ENCODE measurements at places on chromosomes 7 and 10.

- no peak for DNase-seq
Observed at GRCh38 chr7:97015756-97016380, 8.8 kb downstream of the DLX5 start.

- DNase-seq: no peak
Observed at GRCh38 chr7:1928645-1929348, 258.7 kb downstream of the ELFN1 start.

DNA sequence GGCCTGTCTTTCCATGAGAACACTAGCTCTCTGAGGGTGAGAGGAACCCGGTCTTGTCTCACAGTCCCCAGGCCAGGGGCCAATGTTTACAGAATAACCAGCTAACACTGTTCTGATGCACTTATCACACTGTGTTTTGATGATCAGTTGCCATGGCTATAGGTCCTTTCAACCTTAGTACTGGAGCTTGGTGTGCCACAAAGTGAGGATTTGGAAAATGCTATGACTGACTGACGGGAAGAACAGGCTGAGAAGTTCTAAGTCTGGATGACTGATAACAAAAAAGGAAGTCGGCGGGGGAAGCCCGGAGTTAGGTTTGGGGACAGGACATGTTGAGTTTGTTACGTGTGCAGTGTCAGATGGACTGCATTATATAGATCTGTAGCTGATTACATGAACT, 141.8 kb downstream of the CTTNBP2 start:
- no peak for DNase-seq

DNA sequence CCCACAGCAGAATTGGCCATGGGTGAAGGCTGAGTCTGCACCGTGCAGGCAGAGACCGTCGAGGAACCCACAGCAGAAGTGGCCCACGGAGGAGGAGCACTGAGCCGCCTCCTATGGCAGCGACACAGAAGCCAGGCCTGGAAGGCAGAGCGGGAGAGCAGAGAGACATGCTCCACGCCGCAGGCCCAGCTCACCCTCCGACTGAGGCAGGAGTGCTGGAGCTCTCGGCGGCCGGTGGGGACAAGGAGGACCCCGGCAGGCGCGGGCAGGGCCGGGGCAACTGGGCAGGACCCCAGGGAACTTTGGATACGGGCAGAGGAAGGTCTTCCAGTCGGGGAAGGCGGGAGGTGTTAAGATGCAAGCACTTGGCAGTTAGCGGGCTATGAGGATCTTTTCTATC, 420.4 kb downstream of the DNAJB6 start:
- DNase-seq: no peak

GRCh38 chr7:47314728-47315607, 266.9 kb downstream of the TNS3 start:
- DNase-seq: no peak

GRCh38 chr10:35979116-35979515, 337.0 kb upstream of the FZD8 start:
- DNase-seq: no peak

GRCh38 chr10:27512548-27512947, 8.4 kb downstream of the RAB18 start:
- no peak for DNase-seq

- DNase-seq: no peak
Observed at GRCh38 chr10:3010816-3011460, 56.4 kb upstream of the PFKP start.

DNA sequence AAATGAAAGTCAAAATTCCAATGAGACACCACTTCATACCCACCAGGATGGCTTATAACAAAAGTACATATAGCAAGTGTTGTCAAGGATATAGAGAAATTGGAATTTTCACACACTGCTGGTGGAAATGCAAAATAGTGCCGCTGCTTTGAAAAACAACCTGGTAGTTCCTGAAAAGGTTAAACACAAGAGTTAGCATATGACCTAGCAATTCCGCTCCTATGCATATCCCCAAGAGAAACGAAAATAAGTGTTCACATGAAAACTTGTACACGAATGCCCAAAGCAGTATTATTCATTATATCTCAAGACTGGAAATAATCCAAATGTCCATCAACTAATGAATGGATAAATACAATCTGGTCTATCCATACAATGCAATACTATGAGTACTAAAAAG, 14.8 kb downstream of the IDE start:
- DNase-seq: no peak

- DNase-seq: no peak
Observed at GRCh38 chr10:101856626-101857025, 13.0 kb upstream of the KCNIP2 start.

GRCh38 chr10:79585870-79586527, 24.7 kb upstream of the SFTPA1 start:
- no peak for DNase-seq

DNA sequence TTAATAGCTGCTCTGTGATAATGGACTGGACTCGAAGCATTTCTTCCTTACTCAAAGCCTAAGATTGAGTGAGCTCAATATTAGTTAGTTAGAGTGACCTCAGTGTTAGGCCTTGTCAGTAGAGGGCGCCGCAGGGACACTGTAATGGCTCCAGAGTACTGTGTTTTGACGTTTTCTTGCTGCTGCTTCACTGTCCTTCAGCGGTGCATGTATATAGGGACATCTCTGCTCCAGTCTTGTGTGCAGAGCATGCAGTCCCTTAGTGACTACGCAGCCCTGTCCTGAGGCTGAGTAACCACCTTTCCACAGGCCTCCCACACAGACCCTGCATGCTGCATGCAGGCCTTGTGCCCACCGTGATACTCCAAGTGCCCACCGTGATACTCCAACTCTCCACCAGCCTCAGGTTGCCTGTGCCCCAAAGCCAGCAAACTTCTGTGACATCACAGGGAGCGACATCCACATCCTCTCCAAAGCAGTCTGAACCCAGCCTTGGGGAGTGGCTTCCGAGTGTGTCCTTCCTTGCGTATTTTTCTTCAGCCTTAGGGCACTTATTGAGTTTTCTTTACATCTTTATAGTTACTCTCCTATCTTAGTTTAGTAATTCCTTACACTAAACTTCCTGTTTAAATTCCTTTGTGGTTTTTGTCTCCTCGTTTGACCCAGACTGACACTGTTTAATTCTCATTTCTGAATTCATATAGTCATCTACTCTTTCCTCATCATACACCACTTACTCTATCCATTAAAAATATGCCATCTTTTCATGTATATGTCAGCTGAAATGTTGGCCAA, 118.2 kb downstream of the JAZF1 start:
- DNase-seq: no peak

DNA sequence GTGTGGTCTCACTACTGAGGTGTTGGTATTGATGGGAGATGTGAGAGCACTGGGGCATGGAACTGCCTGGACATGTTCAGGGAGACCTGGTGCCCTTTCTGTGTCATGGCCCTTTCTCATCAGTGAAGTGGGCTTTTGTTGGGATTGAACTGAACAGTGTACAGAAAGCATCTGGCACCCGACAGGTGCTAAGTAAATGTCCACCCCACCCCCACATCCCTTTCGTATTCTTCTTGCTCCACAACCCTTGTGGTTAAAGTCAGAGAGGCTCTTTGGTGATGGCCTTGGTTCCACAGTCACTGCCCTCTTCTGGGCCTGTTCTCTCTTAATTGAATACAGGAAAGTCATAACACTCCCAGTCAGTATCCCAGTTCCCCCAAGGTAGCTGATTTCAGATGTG, 5.4 kb downstream of the NOM1 start:
- DNase-seq: no peak

DNA sequence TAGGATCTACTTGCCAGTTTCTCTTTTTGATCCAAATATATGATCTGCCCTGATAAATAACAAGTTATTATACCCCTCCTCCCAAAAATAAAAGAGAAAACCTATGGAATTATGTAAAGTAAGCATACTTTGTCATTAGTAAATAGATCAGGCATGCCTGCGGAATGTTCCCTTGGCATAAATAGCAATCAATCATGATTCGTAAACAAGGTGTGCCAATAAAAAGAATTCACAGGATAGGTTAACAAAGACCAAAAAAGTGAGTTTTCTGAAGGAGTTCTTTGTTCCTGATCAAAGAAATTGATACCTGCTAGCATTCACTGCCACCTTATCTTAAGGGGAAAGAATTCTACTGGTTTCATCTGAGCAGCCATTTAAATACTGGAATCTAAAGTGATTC, 11.9 kb downstream of the ITGB1 start:
- DNase-seq: no peak

GRCh38 chr10:37240223-37240622, 114.8 kb downstream of the ANKRD30A start:
- DNase-seq: no peak

DNA sequence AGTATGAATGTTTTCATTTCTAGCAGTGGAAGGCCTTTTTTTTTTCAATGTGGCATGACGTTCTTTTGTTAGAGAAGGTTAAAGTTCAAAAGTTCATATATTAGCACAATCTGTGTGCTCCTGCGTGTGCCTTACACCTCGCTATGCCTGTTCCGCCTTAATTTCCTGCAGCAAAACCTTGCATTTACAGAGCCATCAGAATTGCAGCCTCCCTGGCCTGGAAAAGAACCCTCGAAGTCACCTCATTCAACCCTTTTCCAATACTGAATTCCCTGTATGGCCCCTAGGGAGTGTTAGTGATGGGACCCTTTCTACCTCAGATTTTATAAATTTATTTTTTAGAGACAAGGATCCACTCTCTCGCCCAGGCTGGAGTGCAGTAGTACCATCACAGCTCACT, 103.5 kb upstream of the ZNF438 start:
- DNase-seq: no peak

DNA sequence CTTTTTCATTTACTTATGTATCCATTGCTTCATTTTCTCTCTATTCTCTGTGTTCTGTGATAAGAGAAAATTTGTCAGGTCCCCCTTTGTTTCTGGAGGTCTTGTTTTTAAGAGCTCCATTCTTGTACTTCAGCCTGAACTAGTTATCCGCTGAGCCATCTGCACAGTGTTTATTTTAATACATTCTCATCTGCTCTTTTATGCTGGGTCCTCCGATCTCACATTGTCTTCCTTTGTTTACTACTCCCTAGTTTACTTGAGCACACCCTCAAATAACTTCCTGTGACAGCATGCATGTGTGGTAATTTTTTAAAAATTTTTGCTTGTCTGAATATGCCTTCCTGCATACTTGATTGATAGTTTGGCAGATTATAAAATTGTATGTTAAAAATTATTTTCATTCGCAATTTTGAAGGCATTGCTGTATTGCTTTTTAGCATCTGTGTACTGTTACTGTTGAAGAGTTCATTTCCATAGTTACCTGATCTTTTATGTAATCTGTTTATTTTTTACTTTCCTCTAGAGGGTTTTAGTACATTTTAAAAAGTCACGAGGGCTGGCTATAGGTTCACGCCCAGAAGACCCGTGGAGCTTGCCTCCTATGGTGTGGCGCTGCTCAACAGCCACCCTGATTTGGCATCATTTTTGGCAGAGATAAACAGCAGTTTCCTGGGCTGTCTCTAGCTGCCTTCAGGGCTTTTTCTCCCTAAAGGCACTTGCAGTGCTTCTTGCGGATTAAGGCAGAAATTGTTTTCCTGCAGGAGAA, 31.9 kb downstream of the RSBN1L start:
- DNase-seq: no peak

- DNase-seq: no peak
Observed at GRCh38 chr7:25282194-25282593, 53.9 kb upstream of the NPVF start.

- no peak for DNase-seq
Observed at GRCh38 chr7:130695840-130696239, 9.5 kb upstream of the TSGA13 start.

DNA sequence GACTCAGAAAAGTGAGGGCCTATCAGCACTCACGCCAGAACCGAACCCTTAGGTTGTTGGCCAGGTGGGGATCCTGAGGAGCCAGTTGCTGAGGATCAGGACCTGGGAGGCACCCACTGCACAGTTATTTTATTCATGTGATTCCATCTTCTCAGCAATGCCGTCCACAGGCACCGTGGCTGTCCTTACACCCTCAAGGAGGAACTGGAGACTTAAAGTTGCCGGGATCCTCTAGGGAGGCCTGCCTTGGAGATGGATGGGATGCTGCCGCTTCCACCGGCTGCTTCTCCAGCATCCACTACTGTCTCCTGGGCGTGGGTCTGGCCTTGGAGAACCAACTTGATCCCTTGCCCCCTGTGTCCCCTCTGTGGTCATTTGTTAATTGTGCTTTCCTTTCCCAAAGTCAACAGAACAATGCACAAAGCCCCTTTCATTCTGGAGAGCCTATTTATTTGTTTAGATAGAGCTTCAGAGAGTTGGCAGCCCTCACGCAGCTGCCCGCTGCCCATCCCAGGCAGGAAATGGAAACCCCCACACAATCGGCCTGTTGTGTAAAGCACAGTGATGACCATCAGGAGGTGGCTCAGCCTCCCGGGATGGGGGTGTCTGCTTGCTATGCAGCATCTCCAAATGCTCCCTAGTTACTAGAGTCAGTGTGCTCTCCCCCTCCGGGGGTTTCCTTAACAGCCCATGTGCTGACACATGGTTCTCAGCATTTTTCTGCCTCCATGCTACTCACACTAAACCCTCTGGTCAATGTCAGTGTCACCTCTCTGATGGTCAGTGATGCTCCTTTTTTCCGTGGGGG, 52.9 kb upstream of the IGFBP3 start:
- DNase-seq: no peak

DNA sequence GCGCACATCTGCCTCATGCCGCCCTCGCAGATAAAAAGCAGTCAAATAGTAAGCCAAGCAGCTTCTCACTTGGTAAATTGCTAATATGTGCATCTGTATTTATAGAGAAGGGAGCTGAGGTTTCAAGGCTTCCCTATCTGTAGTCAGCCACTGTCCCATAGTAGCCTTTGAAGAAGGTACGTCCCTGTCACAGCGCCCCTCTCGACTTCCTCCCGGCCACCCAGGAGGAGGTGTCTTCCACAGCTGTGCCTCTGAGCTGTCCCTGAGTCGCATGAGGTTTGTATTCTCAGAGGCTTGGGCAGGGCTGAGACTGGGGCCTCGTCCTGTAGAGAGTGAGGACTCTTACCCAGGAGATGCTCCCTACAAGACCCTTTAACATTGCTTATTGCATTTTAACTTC, 49.0 kb downstream of the SPOCK2 start:
- no peak for DNase-seq

DNA sequence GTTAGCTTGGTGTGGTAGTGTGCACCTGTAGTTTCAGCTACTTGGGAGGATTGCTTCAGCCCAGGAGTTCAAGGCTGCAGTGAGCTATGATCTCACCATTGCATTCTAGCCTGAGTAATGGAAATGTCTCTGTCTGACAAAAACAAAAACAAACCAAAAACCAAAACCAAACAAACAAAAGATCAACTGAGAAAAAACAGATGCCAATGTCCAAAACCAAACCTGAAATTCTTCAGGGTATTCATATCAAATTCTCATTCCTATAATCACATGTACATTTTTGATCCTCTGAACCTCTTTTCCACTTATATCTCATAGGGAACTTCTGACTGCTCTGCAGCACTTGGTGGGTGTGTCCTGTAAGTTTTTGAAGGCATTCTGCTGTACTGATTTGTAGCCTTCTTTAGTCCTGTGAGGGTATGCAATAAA, 87.0 kb downstream of the CDK6 start:
- no peak for DNase-seq

DNA sequence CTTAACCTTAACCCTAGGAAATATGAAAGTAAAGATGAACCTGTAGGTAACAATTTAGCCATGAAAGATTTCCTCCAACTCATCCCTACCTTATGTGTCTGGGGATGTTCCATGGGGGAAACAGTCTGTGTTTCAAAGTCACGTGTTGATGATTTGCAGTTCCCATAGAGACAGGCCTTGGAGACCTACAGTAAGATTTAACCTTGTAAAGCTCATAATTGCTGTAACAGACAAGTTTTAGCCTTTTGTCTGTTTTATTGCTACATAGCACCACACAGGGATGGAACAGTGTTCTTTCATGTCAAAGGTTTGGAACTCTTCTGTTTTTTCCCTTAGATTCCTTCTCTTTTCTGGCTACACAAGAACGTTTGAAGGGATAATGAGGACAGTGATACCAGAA, 35.2 kb upstream of the ITGA8 start:
- DNase-seq: no peak

- DNase-seq: no peak
Observed at GRCh38 chr10:117936141-117936540, 110.6 kb downstream of the RAB11FIP2 start.
